ENCODE measurements at places on chromosomes 1 and 21.

- DNase-seq: no peak
Observed at GRCh38 chr1:21941370-21941769, 4.3 kb upstream of the HSPG2 start.

DNA sequence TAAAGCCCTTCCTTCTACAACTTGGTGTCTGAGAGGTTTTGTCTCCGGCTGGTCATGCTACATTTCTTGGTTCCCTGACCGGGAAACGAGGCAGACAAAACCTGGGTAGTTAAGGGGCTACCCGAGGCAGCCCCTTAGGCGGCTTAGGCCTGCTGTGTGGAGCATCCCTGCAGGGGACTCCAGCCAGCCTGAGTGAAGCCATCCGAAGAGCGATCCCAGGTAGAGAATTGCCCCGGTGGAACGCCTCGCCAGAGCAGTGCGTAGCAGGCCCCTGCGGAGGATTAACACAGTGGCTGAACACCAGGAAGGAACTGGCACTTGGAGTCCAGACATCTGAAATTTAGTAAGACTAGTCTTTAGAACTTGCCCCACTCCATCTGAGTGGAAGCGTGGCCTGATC is 21.2 kb upstream of the MYOCOS start:
- no peak for DNase-seq

GRCh38 chr1:1441002-1441888 is 5.8 kb downstream of the VWA1 start:
- peak; percentile 60 for DNase-seq

- DNase-seq: peak; percentile 93
Observed at GRCh38 chr1:206766251-206766856, 4.2 kb upstream of the IL19 start.

- no peak for DNase-seq
Observed at GRCh38 chr1:18166341-18166740, 58.7 kb downstream of the IGSF21 start.

GRCh38 chr1:207752456-207752998 is 673 bp downstream of the CD46 start:
- no peak for DNase-seq

- DNase-seq: no peak
Observed at GRCh38 chr1:173212952-173213491, 5.9 kb upstream of the TNFSF4 start.

- DNase-seq: no peak
Observed at GRCh38 chr1:145845144-145845513, 301 bp upstream of the NUDT17 start.

DNA sequence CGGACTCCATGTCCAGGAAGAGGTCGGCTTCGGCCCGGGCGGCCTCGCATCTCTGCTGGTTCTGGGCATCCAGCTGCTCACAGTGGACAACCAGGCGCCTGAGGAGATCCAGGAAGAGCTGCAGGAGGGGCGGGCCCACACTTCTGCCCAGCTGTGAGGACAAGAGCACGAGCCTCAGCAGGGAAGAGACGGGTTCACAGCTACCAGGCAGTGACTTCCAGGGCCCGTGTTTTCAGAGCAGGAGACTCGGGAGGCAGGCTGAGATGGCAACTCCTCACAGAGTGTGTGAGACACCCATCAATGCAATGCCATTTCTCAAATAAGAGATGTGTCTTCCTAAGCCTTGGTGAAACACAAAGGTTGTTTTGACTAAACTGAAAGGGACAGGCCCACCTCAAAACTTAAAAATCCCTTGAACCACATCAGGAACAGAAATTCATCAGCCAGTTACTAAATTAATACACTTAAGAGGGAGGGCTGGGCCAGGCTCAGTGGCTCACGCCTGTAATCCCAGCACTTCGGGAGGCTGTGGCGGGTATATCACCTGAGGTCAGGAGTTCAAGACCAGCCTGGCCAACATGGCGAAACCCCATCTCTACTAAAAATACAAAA is 43.4 kb downstream of the URB1 start:
- DNase-seq: no peak

DNA sequence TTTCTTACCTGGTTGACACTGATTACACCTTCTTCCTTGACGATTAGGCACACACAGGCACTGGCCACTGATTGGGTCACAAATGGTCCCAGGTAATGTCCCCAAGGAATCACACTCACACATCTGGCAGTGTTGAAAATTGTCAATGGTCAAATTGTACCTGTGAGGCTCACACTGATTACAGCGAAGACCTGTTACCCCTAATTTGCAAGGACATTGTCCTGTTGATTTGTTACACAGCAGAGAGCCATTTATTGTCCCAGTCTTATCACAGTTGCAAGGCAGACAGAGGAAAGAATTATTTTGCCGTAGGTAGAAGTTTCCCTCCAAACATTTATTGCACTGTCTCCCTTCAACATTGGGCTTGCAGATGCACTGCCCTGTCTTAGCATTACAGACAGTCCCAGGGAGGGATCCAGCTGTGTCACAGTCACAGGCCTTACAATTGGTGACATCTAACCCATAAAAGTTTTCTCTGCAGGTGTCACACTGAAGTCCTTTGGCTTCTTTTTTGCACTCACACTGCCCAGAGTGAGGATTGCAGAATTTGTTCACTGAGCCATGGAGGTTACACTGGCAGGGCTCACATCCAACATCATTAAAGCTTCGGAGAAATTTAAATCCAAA is 176.6 kb downstream of the USH2A start:
- DNase-seq: no peak
